Hematopoietic multipotent progenitor cell treated with erythropoietin and hydrocortisone succinate and interleukin-3 and kit ligand, for 17 days (in vitro differentiated cells): ENCODE measurements at places on chromosomes 6 and 20.

DNA sequence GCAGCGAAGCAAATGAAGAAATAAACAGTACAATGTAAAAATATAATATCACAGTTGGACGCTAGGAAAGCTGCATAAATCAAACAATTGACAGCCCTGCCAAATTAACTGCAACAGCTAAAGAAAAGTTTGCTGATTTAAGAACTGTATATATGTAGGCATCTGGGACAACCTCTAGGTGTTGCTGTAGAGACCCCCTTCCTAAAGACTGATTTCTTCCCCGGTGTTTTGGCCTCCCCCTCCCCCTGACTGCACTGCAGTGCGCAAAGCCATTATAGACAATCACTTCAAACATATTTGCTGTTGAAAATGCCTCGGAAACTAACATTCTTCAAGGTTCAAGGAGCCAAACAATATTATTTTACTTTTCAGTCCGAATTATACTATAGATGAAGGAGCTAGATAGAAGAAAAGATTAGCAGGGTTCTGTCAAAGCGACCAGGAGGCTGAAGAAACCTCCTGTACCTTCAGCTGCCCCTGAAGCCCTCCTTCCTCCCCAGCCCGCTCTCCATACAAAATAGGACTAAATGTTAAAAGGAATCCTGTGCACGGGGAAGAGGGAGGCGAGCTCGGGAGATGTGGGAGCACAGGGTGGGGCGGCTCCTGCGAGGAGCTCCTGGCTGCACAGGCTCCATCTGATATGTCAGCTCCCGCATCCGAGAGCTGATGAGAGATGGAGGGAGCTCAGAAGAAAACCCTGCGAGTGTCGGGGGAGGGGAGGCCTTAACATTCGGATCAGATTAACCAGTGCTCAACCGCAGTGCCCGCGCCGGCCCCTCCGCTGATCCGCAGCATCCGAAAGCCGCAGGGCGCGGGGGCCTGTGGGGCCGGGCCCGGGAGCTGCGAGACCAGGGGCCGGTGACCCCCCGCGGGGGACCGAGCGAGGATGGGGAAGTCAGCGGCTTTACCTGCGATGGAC, 822 bp downstream of the ELOVL4 start:
- DNase-seq = no peak

DNA sequence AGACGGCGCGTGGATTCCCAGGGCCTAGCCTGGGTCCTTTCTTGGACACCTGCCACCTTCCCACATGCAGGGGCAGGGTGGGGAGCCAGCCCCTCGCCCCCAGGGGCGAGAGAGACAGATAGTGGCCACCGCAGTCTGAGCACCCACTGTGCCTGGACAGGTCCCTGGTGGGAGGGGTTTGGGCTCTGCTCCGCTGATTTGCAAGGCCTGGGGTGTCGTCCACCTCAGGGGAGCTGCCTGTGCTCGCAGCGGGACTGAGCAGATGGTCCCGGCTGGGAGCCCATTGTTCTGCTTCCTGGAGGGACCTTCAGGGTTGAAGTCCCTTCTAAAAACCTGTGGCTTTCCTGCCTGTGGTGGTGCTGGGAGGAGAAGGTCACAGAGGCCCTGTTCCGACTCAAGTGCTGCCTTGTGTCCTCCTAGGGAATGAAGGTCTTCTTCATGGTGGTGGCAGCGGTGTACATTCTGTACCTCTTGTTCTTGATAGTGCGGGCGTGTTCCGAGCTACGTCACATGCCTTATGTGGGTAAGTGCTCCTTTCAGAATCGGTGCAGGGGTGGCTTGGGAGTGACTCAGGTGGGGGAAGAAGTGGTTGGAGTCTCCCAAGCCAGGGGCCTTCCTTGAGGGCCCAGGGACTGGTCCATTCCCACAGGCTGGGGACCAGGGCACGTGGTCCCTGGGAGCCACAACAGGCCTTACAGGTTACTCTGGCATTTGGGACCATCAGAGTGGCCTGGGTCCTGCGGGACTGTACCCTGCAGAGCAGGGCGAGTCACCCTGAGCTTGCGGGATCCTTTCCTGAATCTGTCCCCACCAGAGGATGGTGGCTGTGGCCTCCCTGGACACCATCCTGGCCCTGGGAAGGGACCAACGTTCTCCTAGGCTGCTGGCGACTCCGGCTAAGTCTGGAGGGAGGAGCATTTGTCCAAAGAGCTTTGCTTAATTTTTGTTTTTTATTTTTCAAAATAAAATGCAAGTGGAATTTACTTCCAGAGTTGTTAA, 19.6 kb downstream of the DYNLT1 start:
- DNase-seq = no peak

GRCh38 chr20:49984426-49985153, 1.8 kb downstream of the SNAI1 start:
- no peak for DNase-seq

DNA sequence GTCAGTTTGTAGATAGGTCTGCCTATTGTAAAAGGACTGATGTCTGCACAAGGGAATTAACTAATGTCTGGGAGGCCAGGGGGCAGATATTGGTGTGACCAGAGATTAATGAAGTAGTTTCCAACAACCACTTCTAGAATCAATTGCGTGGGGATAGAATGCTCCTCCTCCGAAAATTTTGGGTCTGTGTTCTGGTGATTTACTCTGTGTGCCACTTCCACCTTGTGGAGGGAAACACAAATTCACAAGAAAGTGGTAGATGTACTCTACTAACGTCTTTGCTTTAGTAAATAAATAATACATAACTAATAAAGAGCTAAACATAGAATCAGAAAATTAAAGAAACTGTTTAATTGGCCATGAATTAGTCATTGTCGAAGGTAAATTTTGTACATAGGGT, 25.5 kb downstream of the TMEM14A start:
- no peak for DNase-seq

DNA sequence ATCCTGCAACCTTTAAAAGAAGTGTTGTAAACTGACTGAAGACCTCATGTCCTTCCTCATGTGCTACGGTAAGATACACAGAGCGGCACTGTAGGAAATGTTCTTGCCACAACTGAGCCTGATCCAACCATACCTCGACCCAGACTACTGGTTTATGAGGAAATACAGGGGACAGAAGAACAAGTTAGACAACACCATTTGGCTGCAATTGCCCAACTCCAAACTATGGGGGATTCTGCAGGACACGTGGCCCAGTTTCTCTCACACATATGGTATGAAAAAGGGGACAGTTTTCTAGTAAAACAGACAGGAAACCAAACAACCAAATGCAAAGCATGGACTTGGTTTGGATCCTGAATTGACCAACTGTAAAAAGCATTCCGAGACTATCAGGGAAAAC, 10.5 kb downstream of the PRPH2 start:
- no peak for DNase-seq

DNA sequence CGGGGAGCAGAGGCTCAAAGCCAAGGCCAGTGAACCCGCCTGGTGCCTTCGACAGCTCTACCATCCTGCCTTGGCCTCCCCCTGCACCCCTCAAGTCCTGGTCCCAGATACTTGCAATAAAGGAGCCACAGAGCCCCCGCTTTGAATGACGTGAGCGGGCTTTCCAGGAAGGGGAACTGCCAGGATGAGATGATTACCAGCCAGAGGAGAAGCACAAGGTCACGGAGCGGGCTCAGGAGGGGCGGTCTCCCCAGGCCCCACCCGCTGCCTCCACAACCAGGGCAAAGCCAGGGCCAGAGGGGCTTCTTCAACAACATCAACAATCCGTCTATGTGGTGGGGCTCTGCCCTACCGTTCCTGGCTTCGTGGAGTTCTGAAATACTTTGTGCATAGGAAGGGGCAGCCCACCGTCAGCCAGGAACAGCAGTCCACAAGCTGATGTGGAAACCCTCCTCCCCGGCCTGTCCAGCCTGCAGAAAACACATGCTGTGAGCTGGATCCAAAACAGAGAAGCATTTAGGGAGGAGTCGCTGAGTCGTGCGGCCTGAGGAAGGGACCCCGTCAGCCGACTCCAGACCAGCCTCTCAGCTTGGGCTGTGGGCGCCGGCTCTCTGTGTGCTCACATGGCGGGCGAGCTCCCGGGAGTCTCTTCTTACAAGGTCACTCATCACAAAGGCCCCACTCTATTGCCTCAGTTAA, 392.5 kb downstream of the CDH4 start:
- no peak for DNase-seq

DNA sequence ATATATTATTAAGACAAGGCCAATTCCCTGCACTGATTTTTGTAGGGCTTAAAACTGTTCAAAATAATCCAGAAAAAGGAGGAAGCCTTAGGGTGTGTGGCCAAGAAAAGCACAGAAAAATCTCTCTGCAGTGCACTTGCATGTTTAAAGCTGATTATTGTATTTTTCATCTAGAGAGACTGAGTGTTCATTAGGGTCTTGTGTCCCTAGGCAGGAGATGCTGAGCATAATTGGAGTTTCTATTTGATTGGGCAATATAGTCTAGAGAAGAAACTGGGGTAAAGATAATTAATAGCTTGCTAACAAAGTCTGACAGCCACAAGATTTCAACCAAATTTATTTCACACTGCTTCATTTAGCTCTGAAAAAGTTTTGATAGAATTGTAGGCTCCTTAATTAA, 2.4 kb downstream of the FLRT3 start:
- no peak for DNase-seq

GRCh38 chr6:116385459-116385802, 14.7 kb downstream of the DSE start:
- DNase-seq = no peak

DNA sequence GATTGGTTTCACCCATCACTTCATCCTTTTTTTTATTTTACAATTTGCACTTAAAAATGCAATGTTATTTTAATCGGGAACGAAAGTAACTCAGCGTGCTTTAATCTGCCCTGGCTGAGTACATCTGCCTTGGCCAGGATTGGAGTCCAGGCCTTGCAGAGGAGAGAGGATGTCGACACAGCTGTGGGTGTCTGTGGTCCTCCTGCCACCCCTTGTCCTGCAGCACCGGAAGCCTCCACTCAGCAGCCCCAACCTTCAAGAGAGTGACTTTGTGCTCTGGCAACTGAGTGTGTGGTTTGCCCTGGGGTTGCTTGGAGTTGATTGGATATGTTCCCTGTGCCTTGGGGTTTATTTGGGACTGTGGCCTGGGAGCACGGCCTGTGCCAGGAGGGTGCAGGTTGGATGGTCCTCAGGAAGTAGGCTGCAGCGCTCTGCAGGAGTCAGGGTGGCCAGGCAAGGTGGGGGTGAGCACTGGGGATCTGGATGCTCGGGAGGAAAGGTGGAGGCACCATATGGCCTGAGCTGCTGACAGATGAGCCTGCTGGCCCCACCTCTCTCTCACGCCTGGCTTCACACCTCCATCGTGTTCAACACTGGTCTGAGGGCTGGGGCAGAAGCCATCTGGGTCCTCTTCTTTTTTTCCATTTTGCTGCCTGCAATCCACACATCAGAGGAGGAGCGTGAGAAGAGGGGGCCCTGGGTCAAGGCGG, 4.3 kb downstream of the MYT1 start:
- DNase-seq = no peak

DNA sequence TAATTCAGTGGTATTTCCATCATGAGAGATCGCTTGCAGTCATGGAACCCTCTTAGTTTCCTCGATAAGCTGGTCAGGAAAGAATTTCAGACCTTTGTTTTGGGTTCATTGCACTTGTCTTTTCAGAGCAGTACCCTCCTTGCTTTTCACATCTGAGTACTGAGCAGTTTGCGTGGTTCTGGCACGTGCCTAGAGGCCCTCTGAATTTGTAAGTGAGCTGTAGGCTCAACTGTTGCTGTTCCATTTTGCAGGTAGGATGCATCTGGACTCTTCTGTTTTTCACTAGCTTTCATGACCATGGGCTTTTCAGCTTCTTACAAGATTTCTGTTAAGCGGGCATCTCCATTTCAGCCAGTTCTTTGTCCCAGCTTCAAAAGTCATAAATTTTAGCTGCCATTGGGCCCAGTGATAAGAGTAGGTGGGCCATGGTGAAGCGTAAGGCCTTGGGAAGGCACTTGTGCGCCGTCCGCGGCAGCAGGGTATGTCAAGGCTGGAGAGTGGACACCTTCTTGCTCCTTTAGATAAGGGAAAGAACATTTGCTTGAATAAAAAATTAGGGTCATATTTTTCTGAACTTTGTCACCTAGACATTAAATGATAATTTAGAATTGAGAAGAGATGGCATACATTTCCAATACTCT, 35.8 kb downstream of the HIVEP1 start:
- DNase-seq = no peak

DNA sequence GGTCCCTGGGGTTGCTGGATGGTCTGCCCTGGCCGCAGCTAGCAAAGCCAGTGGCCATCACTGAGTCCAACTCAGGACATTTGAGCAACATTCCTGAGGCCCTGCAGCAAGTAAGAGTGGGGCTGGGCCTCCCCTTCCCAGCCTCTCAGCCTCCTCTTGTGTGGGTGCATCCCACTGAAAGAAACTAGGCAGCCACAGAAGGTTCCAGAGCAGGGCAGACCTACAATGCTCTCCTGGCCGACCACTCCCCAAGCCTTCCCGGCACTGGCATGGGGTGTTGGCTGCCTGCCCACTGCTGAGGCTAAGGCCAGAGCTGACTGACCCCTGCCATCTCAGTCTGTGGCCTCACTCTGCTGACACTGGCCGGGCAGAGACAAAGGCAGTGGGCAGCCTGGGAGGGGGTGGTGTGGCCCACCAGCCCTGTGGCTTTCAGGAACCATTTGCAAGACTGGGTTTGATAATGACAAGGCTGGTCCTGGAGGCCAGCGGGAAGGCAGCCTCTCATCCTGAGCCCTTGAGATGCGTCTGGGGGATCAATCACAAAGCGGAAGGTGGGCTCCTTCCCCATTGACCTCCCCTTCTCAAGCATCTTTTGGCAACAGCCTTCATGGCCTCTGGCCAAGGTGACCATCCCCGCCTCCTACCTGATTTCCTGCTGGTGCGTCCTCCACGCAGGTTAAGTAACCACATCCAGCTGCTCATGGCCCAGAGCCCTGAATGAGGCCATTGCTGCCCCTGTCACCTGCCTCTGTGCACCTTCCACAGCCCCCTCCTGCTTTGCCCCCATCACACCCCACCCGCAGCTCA, 9.6 kb downstream of the DLGAP4 start:
- no peak for DNase-seq

DNA sequence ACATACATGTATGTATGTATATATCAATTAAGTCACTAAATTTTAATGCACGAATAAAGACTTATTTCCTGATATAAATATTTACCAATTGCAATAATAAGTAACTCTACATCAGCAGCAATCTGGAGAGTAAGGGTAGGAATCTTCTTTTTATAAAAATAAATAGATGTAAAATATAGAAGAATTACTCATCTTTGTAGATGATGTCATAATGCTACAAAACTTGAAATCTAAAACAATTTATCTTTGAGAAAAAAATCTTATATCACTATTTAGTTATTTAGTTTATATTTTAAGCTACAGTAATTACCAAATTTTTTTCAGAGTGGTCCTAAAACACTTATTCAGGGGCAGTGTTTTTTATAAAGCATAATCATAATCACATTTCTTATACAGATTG, 351.7 kb downstream of the RIMS1 start:
- DNase-seq = no peak

GRCh38 chr20:61835301-61835700, 230.4 kb downstream of the TAF4 start:
- DNase-seq = no peak

- DNase-seq = no peak
These were observed 10.1 kb downstream of the HMGCLL1 start for GRCh38 chr6:55568808-55569439.

DNA sequence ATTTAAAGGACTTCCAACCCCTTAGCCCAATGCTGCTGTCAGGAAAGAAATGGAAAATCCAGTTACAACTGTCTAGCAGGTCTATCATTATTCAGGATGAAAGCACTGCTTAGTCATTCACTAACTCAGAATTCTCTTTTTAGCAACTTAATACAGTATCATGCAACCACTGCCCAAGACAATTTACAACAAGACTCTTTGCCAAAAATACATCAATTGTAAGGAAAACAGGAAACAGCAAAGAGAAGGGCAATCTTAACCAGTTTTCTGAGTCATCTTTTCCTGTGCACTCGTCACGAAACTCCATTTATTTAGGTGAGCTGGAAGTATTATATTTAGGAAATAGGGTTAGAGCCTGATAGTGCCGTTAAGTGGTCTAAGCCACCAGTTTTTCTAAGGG, 1197.7 kb upstream of the CITED2 start:
- DNase-seq = no peak
